ENCODE measurements at places on chromosomes 4 and X. TPM values are rescaled to one million over a fixed set of nuclear protein-coding genes. Genes with fewer than 3 reads are reported as not detected.

PIN4 gene
- 3.9 TPM for total RNA-seq

GRCh38 chr4:140256941-140257340, 103.0 kb upstream of the MAML3 start:
- peaks cover 7% of the 10 kb centered on the region for H3K4me1 ChIP-seq
- H3K36me3 ChIP-seq: no peaks in the 10 kb centered on the region

DNA sequence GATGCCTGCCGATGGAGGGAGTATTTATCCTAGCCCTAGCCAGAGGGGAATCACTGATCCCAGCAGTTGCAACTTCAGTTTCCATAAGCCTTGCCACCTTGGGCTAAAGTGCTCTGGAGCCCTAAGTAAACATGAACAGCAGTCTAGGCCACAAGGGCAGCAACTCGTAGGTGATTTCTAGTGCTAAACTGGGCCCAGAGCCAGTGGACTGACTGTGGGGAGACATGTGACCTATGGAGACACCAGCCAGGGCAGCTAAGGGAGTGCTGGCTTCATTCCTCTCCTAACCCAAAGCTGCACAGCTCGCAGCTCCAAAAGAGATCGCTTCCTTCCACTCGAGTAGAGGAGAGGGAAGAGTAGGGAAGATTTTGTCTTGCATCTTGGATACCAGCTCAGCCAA, 120.8 kb upstream of the MAGEA10 start:
- H3K4me1 ChIP-seq: no peaks in the 10 kb centered on the region
- no peaks in the 10 kb centered on the region for H3K36me3 ChIP-seq
- H3K4me3 ChIP-seq: no peak overlapping the region
- H3K27me3 ChIP-seq: no peaks in the 10 kb centered on the region
- DNase-seq: no peak

KLHL4 gene
- 0.56 TPM for total RNA-seq

- no peaks in the 10 kb centered on the region for H3K36me3 ChIP-seq
- DNase-seq: no peak
- no peaks in the 10 kb centered on the region for H3K27me3 ChIP-seq
- H3K4me3 ChIP-seq: no peak overlapping the region
- no peak overlapping the region for H3K27ac ChIP-seq
- H3K4me1 ChIP-seq: no peaks in the 10 kb centered on the region
These were observed 233.5 kb downstream of the DCTD start for GRCh38 chr4:182683661-182684060.

PROM1 gene
- total RNA-seq: 3.2 TPM

DNA sequence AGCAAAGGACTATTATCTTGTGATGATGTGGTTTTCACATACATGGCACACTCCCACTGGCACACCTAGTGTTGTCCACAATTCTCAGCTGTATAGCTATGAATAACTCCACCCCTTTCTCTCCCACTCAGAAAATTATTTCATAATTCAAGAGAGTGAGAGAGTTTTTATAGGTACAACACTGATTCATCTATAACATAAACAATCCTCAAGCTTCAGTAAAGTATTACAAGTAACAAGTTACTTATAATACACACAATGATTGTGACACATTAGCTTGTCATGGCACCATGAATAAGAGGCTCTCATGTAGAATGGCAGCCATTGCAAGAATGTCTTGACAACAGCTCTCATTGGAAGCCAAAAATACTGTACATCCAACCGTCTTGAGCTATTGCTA, 43.9 kb downstream of the RAB40A start:
- no peaks in the 10 kb centered on the region for H3K36me3 ChIP-seq
- no peaks in the 10 kb centered on the region for H3K4me1 ChIP-seq
- DNase-seq: no peak
- H3K27me3 ChIP-seq: no peaks in the 10 kb centered on the region
- no peak overlapping the region for H3K27ac ChIP-seq

GRCh38 chrX:74579597-74580198, 34.7 kb downstream of the RLIM start:
- H3K27me3 ChIP-seq: no peaks in the 10 kb centered on the region
- H3K4me1 ChIP-seq: peaks cover 7% of the 10 kb centered on the region
- H3K27ac ChIP-seq: no peak overlapping the region
- no peak overlapping the region for H3K4me3 ChIP-seq
- no peaks in the 10 kb centered on the region for H3K36me3 ChIP-seq

- H3K27ac ChIP-seq: no peak overlapping the region
- no peaks in the 10 kb centered on the region for H3K36me3 ChIP-seq
- H3K4me1 ChIP-seq: peaks cover 2% of the 10 kb centered on the region
- no peaks in the 10 kb centered on the region for H3K27me3 ChIP-seq
- no peak overlapping the region for H3K4me3 ChIP-seq
These were observed 203.4 kb downstream of the MAML3 start for GRCh38 chr4:139950568-139950967.

ARSH gene
- not detected for total RNA-seq

PF4V1 gene
- total RNA-seq: not detected

DNA sequence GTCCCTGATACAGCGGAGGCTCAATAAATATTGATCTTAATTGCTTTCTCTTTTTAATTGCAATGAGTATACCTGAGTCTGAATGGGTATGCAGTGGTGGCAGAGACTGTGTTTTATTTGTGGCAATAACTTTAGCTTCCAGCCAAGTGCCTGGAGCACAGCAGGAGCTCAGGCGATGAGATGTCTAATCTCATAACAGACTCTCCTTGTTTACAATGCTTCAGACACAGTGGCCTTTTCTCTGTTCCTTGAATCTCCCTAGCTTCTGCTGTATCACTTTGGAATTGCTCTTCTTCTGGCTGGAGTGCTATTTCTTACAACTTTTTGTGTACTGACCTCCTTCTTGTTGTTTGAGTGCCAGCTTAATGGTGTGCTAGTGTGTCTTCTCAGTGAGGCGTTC, 91.5 kb upstream of the UNC5C start:
- H3K36me3 ChIP-seq: no peaks in the 10 kb centered on the region
- H3K4me1 ChIP-seq: no peaks in the 10 kb centered on the region
- no peak for DNase-seq
- H3K27me3 ChIP-seq: no peaks in the 10 kb centered on the region

DNA sequence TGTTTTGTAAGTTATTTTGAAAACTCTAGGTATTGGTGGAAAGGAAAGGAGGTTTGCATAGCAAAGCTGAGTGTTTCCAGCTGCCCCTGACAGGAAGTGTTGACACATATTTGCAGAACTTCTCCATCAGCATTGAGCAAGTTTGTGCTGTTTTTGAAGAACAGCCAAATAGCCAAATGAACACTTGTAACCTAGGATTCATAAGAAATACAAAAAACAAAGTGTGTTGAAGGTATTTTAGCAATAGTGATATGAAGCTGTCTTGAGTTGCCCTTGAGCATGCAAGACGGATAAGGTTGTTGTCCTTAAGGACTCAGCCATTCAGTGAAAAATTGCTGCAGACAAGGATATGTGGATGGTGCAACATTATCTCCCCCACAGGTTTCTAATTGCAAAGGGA, 68.3 kb upstream of the PGM2 start:
- no peaks in the 10 kb centered on the region for H3K36me3 ChIP-seq
- H3K4me1 ChIP-seq: peaks cover 23% of the 10 kb centered on the region
- no peak overlapping the region for H3K4me3 ChIP-seq
- no peaks in the 10 kb centered on the region for H3K27me3 ChIP-seq
- DNase-seq: peak; percentile 9

BTC gene
- total RNA-seq: 7.8 TPM

DYNLT3 gene
- 50.4 TPM for total RNA-seq

DNA sequence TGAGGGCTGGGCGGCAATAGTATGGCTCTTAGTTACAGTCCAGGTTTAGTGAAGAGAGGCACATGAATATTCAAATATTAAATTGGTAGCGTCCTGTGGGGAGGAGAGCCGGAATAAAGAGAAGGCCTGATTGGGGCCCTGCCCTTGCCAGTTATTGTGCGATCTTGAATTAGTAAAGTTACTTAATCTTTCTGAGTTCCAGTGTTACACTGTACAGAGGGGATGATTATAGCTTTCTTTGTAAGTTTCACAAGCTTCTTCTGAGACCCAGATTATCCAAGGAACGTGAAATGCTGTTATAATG, 1.2 kb downstream of the METAP1 start:
- H3K27me3 ChIP-seq: no peaks in the 10 kb centered on the region
- DNase-seq: no peak
- H3K27ac ChIP-seq: no peak overlapping the region
- peaks cover 12% of the 10 kb centered on the region for H3K4me1 ChIP-seq
- H3K36me3 ChIP-seq: no peaks in the 10 kb centered on the region
- peak overlapping the region; percentile 75 for H3K4me3 ChIP-seq

CDKL5 gene
- 13.5 TPM for total RNA-seq

DNA sequence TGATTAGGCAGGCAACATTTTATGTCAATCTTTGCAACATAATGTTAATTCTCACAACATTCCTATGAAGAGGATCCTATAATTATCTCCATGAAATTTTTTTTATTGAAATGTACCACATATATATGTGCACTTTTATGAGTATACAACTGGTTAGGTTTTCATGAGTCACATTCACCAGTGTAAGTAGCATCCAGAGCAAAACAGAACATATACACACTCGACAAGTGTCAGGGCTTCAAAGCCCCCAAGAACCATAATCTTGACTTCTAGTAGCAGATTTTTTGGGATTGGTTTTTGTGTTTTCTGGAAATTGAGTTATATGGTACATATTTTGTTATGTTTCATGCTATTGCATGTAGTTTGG, 62.4 kb downstream of the ARHGAP10 start:
- H3K27ac ChIP-seq: no peak overlapping the region
- peaks cover 29% of the 10 kb centered on the region for H3K4me1 ChIP-seq
- no peaks in the 10 kb centered on the region for H3K36me3 ChIP-seq
- no peak overlapping the region for H3K4me3 ChIP-seq
- H3K27me3 ChIP-seq: no peaks in the 10 kb centered on the region
- DNase-seq: no peak

- no peak overlapping the region for H3K27ac ChIP-seq
- no peak for DNase-seq
- no peak overlapping the region for H3K4me3 ChIP-seq
- no peaks in the 10 kb centered on the region for H3K4me1 ChIP-seq
These were observed 67.9 kb downstream of the CHRNA9 start for GRCh38 chr4:40403081-40403480.

GRCh38 chrX:122133478-122133877, 1050.6 kb upstream of the GRIA3 start:
- no peak for DNase-seq
- H3K4me3 ChIP-seq: no peak overlapping the region
- H3K27me3 ChIP-seq: no peaks in the 10 kb centered on the region
- H3K27ac ChIP-seq: no peak overlapping the region
- no peaks in the 10 kb centered on the region for H3K36me3 ChIP-seq
- no peaks in the 10 kb centered on the region for H3K4me1 ChIP-seq

DNA sequence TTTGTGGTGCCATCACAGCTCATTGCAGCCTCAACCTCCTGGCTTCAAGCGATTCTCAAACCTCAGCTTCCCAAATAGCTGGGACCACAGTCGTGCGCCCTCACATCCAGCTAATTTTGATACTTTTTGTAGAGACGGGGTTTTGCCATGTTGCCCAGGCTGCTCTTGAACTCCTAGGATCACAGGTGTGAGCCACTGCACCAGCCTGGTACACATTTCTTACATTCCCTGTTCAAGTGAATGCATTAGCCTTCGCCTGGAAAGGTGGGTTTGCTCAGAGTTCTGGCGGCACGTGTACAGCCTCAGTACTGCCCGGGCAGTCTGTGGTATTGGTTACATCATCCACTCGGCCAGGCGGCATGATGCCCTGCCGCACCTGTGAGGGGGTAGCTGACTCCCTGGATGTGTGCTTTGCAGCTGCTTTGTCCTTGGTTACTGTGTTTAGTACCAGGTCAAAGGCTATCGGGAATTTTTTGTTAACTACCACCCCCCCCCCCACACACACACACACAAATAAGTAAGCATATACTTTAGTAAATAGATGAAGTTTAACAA, 57.1 kb downstream of the TNIP2 start:
- H3K27ac ChIP-seq: no peak overlapping the region
- H3K4me1 ChIP-seq: no peaks in the 10 kb centered on the region
- no peaks in the 10 kb centered on the region for H3K27me3 ChIP-seq
- no peak for DNase-seq
- no peak overlapping the region for H3K4me3 ChIP-seq

TNMD gene
- total RNA-seq: not detected

DNA sequence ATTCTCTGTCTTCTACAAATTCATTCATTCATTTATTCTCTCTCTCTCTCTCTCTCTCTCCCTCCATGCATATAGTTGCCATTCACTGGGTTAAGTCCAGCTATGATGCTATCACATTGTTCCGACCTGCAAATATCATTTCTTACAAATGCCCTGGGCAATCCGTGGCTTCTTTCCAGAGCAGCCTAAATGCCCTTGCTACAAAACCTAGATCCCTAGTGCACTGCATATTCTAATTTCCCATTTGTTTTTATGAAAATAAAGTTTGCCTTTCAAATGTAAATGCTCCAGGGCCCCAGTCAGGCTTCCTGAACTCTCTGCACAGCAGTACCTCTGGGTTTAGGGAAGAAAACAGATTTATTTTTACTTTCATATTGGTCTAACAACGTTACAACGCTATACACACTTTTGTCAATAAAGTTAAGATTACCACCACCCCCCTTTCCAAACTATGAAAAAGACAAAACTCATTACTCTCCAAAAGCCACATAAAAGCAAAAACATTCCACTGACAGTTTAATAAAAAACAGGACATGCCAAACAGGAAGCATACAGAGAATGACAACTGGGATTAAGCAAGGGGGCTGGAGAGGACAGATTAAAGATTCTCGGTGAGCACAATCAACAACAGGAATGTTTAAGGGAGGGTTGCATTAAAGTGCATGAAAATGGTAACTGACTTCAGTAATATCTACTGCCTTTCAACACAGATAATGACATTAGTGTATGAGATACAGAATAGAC, 104.3 kb downstream of the USP46 start:
- peaks cover 5% of the 10 kb centered on the region for H3K4me1 ChIP-seq
- no peak overlapping the region for H3K27ac ChIP-seq
- no peaks in the 10 kb centered on the region for H3K27me3 ChIP-seq
- H3K36me3 ChIP-seq: no peaks in the 10 kb centered on the region

SH3D19 gene
- 94.8 TPM for total RNA-seq

DNA sequence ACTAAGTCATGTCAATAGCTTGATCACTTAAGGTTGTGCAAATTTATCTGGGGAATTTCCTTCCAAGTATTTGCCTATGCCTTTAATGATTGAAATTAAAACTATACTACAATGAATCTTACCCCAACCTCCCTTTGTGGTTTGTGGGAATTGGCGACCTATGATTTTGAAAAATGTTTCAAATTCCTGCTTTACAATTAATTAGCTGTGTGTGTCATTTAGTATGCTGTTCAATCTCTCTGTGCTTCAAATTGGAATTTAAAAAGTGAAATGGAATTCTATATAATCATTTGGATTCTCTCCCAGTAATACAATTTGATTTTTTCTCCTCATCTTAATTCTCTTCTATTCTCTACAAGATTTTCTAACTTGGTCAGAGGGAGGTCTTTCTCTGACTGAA, 2319.5 kb downstream of the ARAP2 start:
- no peaks in the 10 kb centered on the region for H3K4me1 ChIP-seq
- no peak for DNase-seq
- H3K27ac ChIP-seq: no peak overlapping the region
- no peak overlapping the region for H3K4me3 ChIP-seq
- H3K36me3 ChIP-seq: no peaks in the 10 kb centered on the region

DNA sequence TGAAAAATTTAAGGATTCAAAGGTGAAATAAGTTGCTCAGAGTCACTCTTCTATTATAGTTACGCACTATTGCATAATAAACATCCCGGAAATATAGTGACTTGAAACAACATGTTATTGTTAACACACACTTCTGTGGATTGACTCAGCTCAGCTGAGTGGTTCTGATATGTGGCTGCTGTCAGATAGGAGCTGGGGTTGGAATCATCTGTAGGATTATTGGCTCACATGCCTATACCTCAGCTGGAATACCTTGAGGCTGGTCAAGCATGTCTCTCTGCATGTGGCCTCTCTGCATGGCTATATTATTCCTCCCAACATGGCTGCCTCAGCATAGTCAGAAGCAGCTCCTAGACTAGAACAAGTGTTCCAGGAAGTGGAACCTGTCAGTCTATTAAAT, 486.7 kb upstream of the MAGEB2 start:
- H3K4me1 ChIP-seq: no peaks in the 10 kb centered on the region
- no peak overlapping the region for H3K4me3 ChIP-seq
- DNase-seq: no peak
- H3K27me3 ChIP-seq: no peaks in the 10 kb centered on the region
- H3K27ac ChIP-seq: no peak overlapping the region

FHIP1A gene
- total RNA-seq: 28.8 TPM

Data from thoracic aorta (tissue), 2 donors.